Thoracic aorta (tissue), 2 donors: ENCODE measurements at places on chromosomes 3 and 15. TPM values are rescaled to one million over a fixed set of nuclear protein-coding genes. Genes with fewer than 3 reads are reported as not detected.

GRCh38 chr3:28917895-28918475 is 362.9 kb upstream of the RBMS3 start:
- no peaks in the 10 kb centered on the region for H3K27me3 ChIP-seq
- no peak for DNase-seq
- no peaks in the 10 kb centered on the region for H3K36me3 ChIP-seq
- H3K27ac ChIP-seq, result no peak overlapping the region
- H3K4me3 ChIP-seq, result no peak overlapping the region
- peaks cover 8% of the 10 kb centered on the region for H3K4me1 ChIP-seq

DNA sequence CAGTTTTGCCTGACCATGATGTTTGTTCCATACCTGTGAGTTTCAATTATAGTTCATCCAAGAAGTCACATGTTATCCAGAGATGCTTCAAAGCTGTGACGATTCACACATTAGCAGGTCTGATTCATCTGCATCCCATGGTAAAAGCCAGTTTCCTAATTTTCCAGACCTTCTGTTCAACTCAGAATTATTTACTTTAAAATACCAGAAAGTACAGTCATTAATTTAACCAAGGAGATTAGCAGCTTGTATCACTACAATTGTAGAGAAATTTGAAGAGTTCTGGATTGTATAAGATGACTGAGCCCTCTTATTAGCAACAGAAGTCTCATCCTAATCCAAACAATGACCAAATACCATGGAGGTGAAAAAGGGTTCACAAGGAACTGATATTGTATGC is 76.1 kb upstream of the THBS1 start:
- no peaks in the 10 kb centered on the region for H3K4me1 ChIP-seq
- H3K27me3 ChIP-seq, result no peaks in the 10 kb centered on the region
- H3K36me3 ChIP-seq, result no peaks in the 10 kb centered on the region

The SPTBN5 gene
- 3.9 TPM for total RNA-seq

The RTP1 gene
- 0.27 TPM for total RNA-seq

The DCLK3 gene
- not detected for total RNA-seq

The AHSG gene
- total RNA-seq, result not detected

- DNase-seq, result no peak
- no peaks in the 10 kb centered on the region for H3K27me3 ChIP-seq
These were observed 89.3 kb downstream of the RASA2 start for GRCh38 chr3:141575879-141576743.

DNA sequence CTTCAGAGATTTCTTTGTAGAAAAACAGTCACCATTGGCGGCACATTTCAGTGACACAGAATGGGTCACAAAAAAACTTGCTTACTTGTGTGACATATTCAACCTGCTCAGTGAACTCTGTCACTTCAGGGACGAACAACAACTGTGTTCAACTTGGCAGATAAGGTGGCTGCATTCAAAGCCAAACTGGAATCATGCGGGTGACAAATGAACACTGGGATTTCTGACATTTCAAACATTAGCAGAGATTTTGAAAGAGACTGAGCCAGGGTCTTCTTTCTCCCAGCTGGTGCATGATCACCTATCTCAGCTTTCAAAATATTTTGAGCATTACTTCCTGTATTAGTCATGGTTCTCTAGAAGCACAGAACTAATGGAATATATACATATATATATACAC is 1.9 kb upstream of the EID1 start:
- no peaks in the 10 kb centered on the region for H3K36me3 ChIP-seq
- DNase-seq, result no peak
- H3K4me3 ChIP-seq, result no peak overlapping the region
- H3K27me3 ChIP-seq, result no peaks in the 10 kb centered on the region
- no peak overlapping the region for H3K27ac ChIP-seq
